ENCODE measurements at places on chromosomes 6 and 20.

- DNase-seq, result no peak
Measured at GRCh38 chr20:38049800-38050199, 16.3 kb downstream of the RPRD1B start.

GRCh38 chr6:167148021-167148420 lies 9.8 kb downstream of the GPR31 start:
- DNase-seq, result no peak

DNA sequence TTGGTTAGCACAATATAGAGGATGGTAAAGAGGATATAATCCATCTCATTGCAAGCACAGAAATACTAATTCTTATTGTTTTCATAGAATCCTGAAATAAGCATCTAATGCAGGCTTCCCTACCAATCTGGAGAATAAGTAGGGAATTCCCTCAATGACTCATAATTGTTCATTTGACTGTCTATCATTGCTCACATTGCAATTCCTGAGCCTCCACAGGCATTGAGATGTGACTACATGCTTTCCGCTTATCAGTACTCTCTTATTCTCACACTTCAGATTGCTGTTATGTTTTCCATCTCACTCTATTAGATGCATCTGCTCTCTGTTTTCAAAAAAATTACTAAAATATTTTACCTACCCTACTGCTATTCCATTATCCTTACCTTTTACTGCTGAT lies 216.2 kb upstream of the PRSS16 start:
- DNase-seq, result no peak

DNA sequence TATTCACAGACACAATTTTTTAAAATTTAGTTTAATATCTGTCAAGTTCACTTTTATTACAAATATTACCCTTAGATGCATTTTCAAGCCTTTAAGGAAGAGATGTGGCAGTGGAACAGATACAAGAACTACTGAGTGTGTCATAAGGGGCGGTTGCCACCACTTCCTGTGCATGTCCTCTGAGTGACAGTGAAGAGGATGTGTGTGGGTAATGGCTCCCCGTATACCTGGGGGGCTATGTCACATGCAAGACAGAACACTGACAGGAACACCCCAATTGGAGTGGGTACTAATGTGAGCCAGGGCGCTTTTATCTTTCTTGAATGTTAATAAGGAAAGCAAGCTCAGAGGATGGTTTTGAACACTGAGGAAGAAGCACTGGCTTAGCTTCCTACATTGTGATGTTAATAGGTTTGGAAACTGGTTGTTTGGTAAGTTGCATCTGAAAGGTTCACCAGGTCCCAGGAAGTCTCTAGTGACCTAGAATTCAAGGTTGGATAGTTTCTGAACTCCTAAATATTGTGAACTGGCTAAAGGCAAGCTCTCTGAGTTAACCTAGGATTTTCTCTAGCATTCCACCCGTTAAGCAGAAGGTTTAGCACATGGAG lies 83.4 kb upstream of the ASF1A start:
- peak; percentile 62 for DNase-seq

- DNase-seq, result no peak
Measured at GRCh38 chr6:88677356-88677755, 286.1 kb downstream of the RNGTT start.

DNA sequence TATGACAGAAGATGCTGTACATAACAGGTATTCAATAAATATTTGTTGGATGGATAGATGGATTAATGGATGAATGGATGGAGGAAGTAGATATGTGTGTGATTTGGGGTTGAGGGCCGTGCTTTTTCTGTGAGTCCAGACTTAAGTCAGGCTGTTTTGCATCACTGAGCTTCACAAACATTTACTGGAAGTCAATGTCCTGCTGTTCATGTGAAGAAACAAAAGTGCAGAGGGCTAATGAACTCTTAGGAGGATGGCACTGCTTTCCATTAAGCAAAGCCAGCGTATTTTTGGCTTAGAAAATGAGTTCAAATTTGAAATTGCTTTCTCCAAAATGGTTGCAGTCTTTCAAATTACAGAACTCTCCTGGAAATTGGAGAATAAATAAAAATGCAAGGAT lies 260.6 kb upstream of the SASH1 start:
- DNase-seq, result no peak
